ENCODE measurements at places on chromosomes 1 and 21.

DNA sequence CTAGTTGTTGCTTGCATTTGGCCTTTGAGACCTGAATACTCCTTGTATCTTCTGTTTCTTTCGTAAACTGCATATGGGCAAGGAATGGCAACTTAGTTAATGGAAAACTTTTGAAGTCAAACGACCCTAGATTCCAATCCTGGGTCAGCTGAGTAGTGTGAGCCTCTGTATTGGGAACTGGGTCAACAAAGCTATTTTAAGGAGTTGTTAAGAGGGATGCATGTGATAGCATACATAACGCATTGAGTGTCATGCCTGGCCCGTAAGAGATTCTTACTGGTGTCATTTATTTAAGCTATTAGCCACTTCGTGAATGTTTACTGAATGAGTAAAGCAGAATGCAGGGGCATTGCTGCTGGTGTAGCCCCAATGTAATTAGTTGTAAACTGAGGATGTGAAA is 340.1 kb downstream of the PAPPA2 start:
- no peak for DNase-seq

- DNase-seq: no peak
Observed at GRCh38 chr1:19978143-19978542, 1.3 kb downstream of the PLA2G2A start.

DNA sequence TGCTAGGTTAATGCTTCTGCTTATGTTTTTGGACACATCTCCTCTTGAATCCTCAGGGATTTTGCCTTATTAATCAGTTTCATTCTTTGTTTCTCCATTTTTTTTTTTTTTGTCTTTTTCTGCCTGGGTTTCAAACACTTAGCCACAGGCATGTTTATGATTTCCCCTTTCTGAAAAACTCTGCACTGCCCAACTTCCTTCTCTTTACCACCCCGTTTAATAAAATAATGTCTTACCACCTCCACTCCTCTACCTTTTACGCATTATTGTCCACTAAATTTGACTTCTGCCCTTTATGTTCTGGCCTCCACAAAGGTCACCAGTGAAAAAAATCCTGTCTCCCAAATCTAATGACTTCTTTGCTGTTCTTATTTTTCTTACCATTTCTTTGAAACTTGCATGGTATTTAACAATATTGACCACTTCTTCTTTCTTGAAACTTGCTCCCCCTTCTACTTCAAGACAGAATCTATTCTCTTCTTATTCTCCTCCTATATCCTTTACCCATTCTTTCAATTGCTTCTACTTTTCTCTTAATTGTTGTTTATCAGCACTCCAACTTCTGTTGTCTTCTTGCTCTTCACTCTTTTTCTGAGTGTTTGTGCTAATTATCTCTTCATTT is 150.3 kb downstream of the TNFSF18 start:
- DNase-seq: no peak

- no peak for DNase-seq
Observed at GRCh38 chr1:36889478-36890226, 144.7 kb downstream of the GRIK3 start.

GRCh38 chr1:215269955-215270354 is 187.4 kb downstream of the KCNK2 start:
- DNase-seq: no peak

DNA sequence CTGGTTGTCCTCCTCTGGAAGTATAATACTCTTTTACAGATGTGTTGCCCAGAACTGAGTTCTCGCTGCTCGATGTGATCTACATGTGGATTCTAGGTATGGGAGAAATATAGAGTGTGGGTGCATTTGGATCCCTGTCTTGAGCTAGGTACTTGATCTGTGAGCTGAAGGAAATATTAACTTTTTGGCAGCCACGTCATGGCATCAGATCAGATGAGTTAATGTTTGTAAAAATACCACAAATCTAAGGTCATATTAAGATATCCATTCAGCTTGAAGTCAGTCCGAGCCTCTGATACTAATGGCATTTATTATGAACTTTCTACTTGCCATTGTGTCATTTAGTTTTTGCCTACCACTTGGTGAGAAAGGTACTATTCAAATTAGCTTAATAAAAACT is 24.6 kb downstream of the MAPKAPK2 start:
- no peak for DNase-seq

- DNase-seq: no peak
Observed at GRCh38 chr1:185656663-185657062, 77.5 kb upstream of the HMCN1 start.

DNA sequence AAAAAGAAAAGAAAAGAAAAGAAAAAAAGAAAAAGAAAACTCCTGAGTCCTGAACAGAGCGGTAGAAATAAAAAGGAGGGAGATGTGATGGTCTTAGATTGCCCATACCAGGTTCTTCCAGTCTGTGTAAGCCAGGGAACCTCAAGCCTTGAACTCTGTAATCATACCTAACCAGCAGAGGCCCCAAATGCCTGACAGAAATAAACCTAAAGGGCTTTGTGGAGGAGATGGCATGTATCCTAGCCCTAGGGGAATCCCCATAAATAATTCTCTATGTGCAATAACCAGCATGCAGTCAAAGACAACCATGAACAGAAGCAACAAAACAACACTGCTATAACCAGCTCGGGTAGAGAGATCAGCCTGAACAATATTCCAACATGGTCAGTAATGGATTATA is 40.4 kb downstream of the USP48 start:
- no peak for DNase-seq

GRCh38 chr1:210796421-210796820 is 337.5 kb downstream of the KCNH1 start:
- no peak for DNase-seq

GRCh38 chr1:65387821-65388220 is 32.6 kb upstream of the LEPR start:
- DNase-seq: no peak

Measured in cardiac fibroblast (primary cell).